CMK (cell line): ENCODE measurements at places on chromosomes 2 and 18.

DNA sequence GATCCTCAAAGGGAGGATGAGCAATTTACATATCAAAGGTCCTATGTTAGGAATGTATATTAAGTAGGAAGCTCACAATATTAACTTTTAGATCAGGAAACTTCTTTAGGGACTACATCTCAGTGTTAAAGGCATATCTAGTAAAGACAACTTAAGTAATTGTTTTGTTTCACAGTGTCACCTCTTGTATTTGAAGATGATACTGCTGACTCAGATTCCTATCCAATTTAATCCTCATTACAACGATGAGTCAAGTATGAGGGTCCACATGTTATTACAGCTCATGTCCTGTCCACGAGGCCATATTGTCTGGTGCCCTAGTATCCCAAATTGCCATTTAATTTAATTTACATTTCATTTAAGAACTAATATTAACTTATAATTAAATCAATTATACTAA is 523.9 kb downstream of the CCDC85A start:
- no peak for DNase-seq

- no peak for DNase-seq
Observed at GRCh38 chr18:45745817-45746461, 22.0 kb downstream of the SLC14A1 start.

DNA sequence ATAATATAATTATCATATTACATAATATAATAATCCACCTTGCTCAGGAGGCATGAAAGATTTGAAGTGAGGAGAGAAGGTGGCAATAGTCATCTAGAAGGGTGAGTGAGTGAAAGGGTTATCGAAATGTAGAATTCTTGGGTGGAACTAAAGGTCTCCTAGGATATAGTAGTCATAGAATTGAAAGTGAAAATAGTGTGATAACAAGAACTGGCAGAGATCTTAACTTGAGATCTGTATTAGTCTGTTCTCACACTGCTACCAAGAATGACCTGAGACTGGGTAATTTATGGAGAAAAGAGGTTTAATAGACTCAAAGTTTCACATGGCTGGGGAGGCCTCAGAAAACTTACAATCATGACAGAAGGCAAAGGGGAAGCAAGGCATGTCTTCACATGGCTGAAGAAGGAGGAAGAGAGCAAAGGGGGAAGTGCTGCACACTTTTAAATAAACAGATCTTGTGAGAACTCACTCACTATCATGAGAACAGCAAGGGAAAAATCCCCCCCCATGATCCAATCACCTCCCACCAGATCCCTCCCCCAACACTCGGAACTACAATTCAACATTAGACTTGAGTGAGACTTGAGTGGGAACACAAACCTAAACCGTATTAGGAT is 351.5 kb downstream of the NR4A2 start:
- DNase-seq, result peak; percentile 15

DNA sequence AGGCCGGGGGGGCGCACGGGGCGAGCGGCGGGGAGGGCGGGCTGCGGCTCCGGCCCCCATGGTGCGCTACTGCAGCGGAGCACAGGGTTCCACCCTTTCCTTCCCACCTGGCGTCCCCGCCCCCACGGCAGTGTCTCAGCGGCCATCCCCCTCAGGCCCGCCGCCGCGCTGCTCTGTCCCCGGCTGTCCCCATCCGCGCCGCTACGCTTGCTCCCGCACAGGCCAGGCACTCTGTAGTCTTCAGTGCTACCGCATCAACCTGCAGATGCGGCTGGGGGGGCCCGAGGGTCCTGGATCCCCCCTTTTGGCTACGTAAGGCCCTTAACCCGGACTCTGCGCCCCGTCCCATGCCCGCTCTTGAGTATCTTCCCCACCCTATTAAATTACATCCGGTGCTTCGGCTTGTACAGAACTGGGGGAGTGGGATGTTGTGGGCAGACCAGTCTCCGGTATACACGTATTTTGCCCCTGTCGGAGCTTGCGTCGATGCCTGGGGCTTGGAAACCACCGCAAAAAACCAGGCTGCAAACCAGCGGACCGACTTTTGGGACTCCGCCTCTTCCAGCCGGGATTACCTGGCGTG is 598 bp upstream of the WBP1 start:
- DNase-seq, result no peak

GRCh38 chr2:6372317-6372901 is 493.3 kb downstream of the CMPK2 start:
- no peak for DNase-seq

DNA sequence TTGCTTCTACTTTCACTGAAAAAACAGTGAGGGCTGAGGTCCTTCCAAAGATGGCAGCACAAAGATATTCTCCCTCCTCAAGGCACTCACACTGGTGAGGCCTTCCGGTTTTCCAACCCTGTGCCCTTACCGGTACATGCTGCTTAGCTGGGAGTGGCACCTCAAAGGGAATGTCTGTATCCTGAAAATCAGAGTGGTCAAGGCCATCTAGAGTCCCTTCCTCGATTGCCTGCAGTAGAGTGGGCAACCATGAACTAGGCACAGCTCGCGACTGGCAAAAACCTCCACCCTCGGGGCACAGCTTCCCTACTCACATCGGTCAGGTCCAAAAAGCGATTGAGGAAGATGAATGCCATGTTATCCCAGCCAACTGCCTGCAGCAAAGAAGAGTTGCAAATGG is 3.4 kb downstream of the KRTCAP3 start:
- DNase-seq, result no peak

GRCh38 chr2:63050334-63051041 is at the start of gene OTX1:
TSS of gene OTX1 (plus strand) at chr2:63050830. CDS start at chr2:63052991, 2,161 bp downstream.
- DNase-seq, result peak; percentile 42

DNA sequence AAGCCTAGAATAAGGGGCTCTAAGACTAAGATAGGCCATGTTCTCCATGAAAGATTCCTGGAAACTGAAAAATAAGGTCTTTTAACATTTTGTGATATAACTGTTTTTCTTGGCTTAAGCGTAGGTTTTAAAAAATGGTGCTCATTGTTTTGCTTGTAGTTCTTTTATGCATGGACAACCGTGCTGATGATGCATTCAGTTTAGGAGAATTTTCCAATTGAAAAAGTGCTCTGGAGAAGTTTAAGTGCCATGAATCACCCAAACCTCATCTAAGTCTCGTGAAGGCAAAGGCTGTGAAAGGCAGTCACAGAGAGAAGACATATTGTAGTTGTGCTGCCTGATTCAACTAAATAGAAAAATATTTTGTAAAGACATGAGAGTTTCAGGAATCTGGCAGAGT is 111.8 kb upstream of the GAREM1 start:
- no peak for DNase-seq

DNA sequence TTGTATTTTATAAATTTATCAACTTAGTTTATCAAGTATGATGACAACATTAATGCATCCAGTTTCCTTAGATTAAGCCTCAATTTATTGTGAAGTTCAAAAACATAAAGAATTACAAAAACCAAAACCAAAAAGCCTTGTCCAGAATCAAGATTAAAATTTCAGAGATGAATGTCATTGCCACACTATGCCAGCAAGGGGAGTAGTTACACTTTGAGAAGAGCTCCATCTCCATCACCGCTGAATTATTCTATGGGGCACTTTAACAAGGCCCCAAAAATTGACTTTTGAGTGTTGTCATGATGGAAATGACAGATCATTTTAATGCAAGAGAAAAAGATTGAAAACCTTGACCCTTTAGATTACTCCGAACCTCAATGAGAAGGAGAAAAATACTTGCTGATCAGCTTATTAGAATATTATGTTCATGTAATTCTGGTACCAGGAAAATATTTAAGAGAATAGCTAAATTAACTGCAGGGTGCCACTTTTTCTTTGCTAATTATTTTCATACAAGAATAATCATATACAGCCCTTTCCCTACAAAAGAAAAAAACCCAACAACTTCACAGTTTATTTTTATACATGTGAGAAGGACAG is 152.5 kb upstream of the AQP4 start:
- no peak for DNase-seq

DNA sequence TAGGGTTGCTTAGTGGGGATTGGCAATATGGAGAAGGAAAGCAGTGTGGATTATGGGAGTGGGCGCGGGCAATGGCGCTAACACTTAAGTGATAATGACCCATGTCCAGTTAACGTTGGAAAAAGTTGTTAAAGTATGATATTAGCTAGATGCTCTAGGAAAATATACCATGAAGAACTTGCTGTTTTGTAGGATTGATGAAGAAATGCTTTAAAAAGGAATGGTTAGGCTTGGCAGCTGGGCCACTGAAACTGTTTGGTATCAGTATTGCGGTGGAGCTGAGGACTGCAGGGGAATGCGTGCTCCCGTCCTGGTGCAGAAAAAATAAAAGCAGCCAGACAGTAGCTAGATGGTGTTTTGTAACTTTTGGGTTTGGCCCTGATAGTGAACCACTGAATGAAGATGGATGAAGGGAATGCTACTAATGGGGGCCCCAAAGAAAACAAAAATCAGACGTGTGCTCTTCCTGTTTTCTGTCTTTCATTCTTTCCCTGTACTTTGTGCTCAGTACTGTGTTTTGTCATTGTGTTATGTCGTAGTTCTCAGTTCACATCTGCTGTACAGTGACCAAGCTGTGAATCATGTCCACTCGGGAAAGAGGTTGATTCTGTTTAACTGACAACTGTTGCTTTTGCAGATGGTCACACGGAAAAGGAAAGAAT is 999 bp downstream of the INSIG2 start:
- DNase-seq, result no peak
